Peyer's patch (tissue), 4 donors: ENCODE measurements at places on chromosomes 6 and 20. TPM values are rescaled to one million over a fixed set of nuclear protein-coding genes. Genes with fewer than 3 reads are reported as not detected.
A peak's percentile ranks its signal among the peaks of the same experiment; 100 is the strongest.

The SLC24A3 gene
- total RNA-seq = 38.8 TPM

The HLA-DOA gene
- not detected for total RNA-seq

The GTF3C6 gene
- 31.4 TPM for total RNA-seq

The ANGPT4 gene
- not detected for total RNA-seq

The LY6G6F gene
- not detected for total RNA-seq

The EYS gene
- total RNA-seq = not detected

The SLC4A11 gene
- total RNA-seq = not detected

The CCDC28A gene
- 24.8 TPM for total RNA-seq

The MMS22L gene
- total RNA-seq = 8.8 TPM

The TBC1D22B gene
- 22.4 TPM for total RNA-seq

The TMEM217 gene
- total RNA-seq = not detected

DNA sequence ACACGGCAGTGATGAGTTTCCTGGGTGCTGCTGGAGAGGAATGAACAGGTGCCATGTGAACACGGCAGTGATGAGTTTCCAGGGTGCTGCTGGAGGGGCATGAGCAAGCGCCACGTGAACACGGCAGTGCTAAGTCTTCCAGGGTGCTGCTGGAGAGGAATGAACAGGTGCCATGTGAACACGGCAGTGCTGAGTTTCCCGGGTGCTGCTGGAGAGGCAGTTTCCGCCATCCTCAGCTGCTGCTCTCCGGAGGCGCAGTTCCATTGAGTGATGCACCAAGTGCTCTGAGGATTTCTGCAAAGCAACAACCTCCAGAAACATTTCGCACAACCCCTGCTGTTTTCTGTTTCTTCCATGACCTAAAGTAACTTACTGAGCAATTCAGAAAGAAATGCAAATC, 155.4 kb downstream of the SMOC2 start:
- no peak for DNase-seq

- no peak for DNase-seq
Observed at GRCh38 chr6:56297022-56297989, 49.9 kb upstream of the COL21A1 start.

- DNase-seq = no peak
Observed at GRCh38 chr6:99790679-99791078, 184.0 kb downstream of the PRDM13 start.

DNA sequence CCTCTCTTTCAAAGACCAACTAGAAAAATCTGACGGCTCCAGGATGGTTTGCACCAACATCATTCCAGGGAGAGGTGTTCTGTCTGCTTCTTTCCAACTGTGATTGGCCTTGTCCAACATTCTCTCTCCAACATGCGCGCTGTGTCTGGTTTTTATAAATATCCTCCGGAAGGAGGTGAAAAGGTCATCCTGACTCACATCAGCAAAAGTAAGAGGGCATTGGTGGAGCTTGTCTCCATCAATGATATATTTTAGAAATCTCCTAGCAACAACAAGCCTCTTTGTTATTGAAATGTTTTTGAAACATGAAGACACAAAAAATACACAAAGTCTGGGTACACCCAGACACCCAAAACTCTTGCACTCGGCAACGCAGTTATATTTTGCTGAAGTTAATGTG, 475.3 kb upstream of the JARID2 start:
- DNase-seq = no peak

DNA sequence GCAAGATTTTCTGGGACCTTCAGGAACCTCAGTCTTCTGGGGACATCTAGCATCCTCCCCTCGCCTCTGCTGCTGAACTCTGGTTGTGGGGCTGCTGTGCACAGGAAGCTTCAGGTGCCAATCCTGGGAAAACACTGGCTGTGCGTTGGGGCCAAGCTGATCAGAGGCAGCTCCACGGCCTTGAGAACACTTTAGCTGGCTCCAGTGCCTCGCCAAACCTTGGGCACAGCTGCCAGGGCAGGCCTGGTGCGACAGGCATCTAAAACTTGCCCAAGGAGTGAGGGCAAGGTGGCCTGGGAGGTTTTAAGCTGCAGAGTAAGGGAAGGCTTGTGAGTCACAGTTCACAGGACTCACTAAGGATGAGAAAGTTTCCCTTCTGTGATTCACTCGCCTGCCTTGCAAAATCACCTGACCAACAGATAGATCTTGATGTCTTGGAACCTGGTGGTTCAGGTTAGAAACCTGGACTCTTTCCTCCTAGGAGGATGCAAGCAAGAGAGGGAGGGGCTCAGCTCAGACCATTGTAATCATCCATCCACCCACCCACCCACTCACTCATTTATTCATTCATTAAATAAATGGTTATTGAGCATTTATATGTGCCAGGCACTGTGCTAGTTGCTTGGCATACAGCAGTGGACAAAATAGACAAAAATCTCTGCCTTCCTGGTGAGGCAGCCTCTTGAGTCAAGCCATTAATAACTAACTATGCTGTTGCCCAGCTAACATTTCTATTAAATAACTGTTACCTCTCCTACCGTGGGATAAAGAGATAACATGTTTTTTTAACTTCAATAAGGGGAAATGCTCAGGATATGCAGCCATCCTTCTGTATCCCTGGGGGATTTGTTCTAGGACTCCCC, 2.5 kb upstream of the SPATS1 start:
- DNase-seq = no peak

DNA sequence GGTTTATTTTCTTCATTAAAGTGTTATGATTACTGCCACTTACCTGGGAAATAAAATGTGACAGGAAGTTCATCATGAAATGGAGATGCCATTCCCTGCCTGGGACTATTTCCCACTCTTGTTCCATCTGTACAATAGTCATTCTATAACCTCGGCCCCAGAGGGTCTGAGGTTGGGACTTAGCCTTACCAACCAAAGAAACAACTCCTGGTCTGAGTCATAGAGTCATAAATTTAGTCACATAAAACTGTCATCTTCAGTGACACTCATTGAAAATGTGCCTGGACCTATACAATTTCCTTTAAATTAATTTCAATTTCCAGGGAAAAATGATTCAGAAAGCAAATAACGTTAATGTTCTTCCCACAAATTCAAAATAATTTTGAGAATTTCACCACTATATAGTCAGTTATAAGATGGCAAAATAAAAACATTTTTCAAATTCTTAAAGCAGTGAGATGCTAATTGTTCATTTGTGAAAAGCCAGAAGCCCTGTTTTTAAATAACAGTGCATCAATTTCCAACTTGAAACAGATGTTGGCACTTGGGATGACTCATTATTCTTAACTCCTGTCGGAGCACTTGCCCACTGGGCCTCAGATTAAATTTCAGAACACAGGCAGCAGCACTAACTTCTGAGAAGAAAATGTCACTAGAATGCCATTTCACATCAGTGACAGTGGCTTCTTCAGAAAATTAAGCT, 201.2 kb upstream of the SMLR1 start:
- no peak for DNase-seq

GRCh38 chr6:66184091-66184490, 477.1 kb upstream of the EYS start:
- no peak for DNase-seq

DNA sequence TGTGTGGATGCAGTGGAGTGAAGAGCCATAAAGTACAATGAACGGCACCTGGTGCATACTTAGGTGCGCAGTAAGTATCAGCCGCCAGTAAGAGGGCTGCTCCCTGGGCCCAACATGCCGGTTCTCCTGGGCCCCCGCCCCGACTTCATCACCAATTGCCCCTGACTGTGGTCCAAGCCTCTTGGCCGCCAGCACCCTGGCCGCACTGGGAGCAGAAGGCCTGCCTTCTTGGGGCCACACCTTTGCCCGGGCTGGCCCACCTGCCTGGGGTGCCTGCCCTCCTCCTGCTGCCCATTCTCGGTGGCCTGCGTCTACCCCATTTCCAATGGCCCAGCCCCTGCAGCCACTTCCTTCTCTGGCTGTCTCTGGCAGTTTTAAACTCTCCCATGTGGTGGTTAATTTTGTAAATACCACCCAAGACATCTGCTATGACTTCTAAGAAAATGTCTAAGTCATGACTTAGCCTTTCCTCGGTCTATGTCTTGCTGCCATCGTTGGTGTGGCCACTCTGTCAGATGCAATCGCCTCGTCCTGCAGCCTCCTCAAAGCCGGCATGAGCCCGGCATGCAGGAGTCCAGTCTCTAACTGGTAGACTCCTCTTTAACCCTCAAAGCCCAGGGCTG, 36.8 kb downstream of the PMEPA1 start:
- DNase-seq = no peak

- DNase-seq = no peak
Observed at GRCh38 chr6:72422171-72422570, 199.7 kb upstream of the KCNQ5 start.

DNA sequence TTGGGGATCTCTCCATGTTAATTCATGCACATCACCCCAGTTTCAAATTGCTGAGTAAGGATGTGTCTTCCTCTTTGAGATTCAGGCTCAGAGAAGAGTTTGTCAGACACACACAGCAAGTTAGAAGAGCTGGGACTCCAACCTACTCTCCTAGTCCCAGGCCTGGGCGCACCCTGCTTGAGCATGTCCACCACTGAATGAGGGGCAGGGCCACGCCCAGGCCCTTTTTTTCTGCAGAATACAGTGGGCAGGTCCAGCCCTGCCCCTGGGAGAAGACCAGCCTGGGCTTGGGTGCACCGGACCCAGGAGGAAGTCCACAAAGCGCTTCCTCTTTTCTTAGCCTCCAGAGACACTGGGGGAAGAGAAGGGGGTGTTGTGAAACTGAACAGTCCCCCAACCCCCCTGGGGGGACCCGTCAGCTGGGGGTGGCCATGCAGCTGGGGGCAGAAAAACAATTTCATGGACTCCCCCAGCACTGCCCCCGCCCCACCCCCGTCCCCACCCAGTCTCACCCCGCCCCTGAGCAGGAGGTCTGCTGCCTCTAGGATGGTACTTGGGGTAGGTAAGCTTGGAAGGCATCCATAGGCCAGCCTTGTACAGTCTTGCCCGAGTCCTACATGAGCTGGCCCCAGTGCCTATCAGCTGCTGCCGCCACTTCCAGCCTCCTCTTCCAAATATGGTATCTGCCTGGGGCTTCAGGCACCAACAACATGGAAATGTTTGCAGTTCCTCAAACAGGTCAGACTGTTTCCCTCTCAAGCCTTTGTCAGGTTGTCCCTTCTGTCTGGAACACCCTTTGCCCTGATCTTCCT, 11.7 kb upstream of the HCK start:
- DNase-seq = no peak

GRCh38 chr6:42727087-42727611, 4.8 kb upstream of the PRPH2 start:
- peak; percentile 56 for DNase-seq

DNA sequence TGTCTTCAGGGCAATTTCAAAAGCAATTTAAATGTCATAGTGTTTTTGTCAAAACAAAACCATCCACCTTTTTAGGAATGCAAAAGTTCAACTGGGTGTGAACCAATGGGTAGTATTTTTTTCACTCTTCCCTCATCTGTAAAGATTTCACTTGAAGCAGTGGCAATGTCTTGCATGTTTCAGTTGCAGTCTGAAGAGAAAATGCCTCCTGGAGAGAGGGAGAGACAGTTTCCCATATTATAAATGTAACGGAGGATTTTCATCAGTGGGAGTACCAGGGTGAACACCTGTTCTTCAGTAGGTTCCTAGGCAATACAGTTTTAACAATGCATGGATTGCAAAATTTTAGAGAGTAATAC, 3.3 kb downstream of the FOXQ1 start:
- no peak for DNase-seq

GRCh38 chr6:75347898-75348610, 63.5 kb upstream of the TMEM30A start:
- DNase-seq = no peak

DNA sequence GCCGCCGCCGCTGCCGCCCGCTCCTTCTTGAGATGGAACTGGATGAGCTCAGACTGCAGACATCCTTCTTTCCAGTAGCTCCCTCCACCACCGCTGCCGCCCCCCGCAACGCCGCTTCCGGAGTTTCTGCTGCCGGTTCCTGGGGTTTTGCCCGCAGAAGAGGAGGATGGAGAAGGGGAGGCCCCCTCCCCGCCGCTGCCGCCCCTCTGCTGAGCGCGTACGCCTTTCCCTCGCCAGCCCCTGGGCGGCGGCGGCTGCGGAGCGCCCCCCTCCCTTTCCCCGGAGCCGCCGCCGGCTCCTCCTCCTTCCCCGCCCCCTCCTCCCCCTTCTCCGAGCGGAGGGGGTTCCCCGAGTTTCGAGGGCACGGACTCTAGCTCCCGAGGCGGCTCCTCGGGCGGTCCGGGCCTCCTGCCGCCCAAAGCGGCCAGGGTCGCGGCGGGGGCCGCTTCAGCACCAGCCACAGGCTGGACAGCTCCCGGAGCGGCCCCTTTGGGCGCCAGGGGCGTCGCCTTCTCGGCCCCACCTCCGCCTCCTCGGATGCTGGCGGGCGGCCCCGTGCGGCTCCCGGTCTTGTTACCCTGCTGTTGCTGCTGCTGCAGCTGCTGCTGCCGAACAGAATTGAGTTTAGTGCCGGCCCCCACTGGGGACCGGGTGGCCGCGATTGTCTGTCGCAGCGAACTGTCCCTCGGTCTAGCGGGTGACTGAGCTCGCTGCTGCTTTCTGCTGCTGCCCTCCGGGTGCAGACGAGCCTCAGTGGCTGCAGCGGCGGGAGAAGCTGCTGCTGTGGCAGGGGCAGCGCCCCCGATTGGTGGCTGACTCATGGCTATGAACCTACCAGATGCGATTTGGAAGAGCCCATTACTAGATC, 3.1 kb downstream of the MTCL3 start:
- DNase-seq = peak; percentile 61

DNA sequence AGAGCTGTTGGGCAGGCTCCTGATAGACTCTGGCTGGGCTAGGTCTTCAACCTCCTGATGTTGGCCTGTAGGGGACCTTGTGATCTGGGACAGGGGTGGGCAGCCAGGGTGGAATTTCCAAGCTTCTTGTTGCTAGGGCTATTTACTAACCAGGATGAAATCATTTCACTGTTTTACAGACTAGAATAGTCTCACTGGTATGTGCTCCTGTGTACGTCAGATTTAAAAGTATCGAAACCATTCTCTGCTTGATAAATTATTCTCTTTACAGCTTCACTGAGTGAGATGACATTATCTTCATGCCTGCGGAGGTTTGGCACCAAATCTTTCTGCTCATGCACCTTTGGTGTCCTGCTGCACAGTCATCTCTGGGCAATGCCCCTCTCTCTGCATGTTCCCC, 10.9 kb downstream of the EDN1 start:
- DNase-seq = no peak

- no peak for DNase-seq
Observed at GRCh38 chr6:145270464-145270863, 464.9 kb downstream of the EPM2A start.

GRCh38 chr6:14972379-14973067, 273.3 kb upstream of the JARID2 start:
- no peak for DNase-seq

- DNase-seq = no peak
Observed at GRCh38 chr6:167513778-167514177, 188.9 kb downstream of the TTLL2 start.

DNA sequence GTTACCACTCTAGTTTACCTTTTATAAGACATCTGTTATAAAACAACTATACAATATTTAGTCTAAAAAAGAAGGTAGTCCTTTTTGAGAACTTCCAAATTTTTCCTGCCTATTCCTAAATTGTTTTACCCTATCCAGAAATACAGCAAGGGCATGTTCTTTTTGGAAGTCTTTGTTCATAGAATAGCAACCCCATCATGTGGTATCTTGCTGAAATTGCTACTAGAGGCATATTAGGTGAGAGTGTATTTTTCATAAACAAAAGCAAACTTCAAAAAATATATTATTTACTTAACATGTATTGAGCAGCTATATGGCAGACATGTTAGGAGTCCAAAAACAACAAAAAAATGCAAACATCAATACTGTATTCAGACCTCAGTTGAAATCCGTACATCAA, 371.8 kb upstream of the NRSN1 start:
- no peak for DNase-seq
